Stimulated activated memory B cell treated with anti-CD40 and anti-IgM and Interleukin-4, amounts not matched to agents 10 μg/mL and 1 μg/mL and 100 μg/mL, for 72 hours (primary cell): ENCODE measurements at places on chromosomes 11 and 22.

- ATAC-seq = no peak
These were observed 28.9 kb downstream of the CLMP start for GRCh38 chr11:123166071-123166559.

DNA sequence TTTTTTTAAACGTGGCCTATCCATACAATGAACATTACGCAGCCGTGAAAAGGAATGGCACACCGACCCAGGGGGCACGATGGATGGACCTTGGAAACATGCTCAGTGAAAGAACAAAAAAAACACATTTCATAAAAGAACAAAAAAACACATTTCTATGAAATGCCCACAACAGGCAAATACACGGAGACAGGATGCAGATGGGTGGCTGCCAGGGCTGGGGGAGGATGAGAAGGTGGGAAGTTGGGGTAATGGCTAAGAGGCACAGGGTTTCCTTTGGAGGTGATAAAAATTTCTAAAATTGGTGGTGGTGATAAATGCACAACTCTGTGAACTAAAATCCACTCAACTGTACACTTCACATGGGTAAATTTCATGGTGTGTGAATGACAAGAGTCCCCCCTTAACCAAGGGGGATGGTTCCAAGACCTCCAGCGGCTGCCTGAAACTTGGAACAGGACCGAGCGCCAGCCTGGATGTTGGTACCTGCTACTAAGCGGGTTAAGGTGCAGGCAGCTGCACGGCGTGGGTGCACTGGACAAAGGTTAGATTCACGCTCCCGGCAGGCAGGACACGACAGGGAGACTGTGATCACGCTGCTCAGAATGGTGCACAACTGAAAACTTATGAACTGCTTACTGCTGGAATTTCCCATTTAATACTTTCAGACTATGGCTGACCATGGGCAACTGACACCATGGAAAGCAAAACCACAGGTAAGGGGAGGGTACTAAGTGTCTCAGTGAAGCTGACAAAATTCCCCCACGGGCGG, 16.5 kb downstream of the BRD1 start:
- ATAC-seq = no peak

DNA sequence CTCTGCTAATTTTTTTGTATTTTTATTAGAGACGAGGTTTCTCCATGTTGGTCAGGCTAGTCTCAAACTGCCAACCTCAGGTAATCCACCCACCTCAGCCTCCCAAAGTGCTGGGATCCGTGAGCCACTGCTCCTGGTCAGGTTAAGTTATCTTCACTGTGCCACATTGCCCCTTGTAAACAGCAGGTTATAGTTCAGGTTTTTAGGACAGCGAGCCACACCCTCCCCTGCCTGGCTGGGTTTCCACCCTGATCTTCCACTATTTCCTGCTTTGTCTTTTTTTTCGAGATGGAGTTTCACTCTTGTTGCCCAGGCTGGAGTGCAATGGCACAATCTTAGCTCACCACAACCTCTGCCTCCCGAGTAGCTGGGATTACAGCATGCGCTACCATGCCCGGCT, 16.1 kb downstream of the ACO2 start:
- ATAC-seq = no peak

DNA sequence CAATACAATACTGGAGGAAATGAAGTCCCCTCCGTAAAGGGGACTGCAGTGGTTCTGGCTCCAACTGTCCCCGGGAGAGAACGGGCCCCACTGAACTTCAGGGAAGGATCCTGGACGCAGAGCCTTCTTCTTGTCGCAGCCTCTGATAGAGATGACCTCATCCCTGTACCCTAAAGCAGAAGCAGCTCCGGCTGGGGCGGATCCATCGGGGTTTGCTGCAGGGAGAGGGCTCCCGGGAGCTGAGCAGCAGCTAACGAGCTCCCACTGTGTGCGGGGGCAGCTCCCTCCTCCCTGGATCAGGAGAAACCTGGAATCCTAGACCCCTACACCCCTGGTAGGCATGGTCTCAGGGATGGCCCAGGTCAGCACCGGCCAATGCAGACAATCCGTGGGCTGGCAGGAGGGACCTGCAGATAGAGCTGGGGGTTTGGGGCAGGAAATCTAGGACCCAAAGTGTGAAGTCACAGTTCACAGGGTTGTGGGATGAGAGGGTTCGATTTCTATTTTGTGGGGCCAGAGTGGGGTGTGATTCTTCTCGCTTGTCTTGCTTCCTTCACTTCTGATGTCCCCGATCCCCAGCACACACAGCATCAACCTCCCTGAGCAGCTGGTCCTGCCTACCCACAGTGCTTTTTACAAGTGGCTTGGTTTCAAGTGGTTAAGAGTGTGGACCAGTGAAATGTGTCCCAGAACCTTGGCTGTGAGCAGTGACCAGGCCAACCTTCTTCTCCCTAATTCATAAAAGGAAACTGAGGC, 12.9 kb downstream of the KIAA0930 start:
- no peak for ATAC-seq

GRCh38 chr22:27554106-27554811, 247.3 kb downstream of the MN1 start:
- no peak for ATAC-seq

DNA sequence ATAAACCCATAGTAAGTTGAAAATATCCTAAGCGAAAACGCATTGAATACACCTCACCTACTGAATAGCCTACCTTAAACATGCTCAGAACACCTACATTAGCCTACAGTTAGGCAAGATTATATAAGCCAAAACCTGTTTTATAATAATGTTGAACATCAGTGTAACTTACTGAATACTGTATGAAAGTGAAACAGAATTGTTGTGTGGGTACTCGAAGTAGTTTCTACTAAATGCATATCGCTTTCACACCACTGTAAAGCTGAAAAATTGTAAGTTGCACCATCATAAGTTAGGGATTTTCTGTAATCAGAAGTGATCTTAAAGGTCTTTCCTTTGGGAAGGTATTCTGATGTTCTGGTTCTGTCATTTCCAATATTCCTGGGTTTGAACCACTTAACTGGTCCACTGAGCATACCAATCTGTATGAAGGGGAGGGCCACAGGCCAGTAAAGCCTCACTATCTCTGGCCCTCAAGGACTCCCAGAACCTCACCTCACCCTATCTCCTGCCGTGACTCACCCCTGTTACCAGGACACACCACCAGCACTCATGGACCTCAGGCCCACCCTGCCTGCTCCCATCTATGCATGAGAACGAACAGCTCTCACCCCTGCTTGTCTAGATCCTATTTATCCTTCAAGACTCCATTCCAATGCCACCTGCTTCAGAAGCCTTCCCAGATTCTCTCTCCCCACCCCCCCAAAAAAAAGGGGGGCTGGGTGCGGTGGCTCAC, 70.0 kb downstream of the NAT10 start:
- ATAC-seq = no peak

DNA sequence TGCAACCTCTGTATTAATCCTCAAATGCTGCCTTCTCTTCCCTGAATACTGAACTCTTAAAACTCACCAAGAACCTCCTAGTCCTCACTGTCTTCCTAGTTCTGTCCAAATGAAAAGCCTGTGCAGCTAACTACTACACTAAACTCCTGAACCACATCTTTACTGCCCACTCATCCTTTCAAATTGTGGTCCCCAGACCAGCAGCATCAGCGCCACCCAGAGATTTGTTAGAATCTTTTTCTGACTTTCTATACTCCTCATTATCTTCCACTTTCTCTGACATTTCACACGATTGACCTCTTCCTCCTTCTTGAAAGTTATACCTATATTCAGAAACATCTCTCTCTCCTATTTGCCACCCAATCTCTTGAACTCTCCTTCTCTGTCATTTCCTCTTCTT, 461.3 kb downstream of the DLG2 start:
- ATAC-seq = peak; percentile 56

DNA sequence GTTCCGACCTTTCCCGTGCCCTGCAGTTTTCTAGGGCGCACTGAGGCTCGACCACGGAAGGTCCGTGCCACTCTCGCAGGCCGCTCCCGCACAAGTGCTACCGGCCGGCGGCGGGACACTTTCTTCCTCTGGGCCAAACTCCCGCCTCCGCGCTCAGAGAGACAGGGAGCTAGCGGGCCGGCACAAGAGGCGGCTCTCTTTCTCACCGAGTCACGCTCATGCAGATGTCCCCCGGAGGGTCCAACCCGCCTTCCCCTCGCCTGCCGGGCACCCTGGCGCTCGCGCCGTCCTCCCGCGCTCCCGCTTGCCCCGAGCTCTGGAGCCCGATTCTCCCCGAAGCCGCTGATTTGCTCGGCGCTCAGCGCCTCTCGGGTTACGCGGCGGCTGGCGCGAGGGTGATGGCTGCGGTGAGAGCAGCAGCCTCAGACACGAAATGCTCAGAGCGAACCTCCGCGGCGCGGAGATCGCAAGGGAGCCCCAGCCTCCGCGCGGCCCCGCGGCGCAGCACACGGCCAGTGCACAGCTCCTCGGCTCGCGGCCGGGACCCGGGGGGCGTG, 1.0 kb downstream of the LMO1 start:
- peak; percentile 60 for ATAC-seq

GRCh38 chr11:69915501-69916250, 96.5 kb upstream of the FGF3 start:
- ATAC-seq = no peak

DNA sequence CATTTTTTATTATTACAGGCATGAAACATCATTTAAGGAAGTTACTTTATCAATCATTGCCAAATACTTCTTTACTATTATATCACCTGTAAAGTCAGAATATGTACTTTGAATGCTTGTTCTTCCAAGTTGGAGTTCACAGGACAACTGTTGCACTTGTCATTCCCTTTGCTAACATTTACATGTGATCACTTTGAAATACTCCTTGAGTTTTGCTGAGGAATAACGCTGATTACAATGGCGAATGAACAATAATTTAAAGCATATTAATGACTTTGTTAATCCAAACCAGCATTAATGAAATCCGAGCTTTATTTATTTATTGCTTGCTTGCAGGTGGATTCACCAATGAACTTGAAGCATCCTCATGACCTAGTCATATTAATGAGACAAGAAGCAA, 20.2 kb downstream of the TTC17 start:
- ATAC-seq = no peak

DNA sequence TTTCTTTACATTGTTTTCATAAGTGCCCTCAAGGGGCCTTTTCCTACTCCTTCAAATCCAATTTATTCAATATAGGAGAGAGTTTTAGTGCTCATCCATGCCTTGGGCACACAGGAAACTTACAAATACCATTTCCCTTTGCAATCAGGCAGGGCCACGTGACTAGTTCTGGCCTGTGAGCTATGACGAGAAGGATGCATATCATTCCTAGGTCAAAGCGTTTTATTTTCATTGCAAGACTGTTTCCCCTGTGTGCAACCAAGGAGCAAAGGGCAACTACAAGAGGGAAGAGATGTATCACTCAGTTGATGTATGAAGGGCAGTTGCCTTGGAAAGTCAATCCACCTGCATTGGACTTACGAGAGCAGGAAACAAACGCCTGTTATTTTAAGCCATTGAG, 1.9 kb upstream of the TRAF6 start:
- ATAC-seq = no peak

- no peak for ATAC-seq
These were observed 161.1 kb upstream of the CCDC179 start for GRCh38 chr11:23021287-23021863.

DNA sequence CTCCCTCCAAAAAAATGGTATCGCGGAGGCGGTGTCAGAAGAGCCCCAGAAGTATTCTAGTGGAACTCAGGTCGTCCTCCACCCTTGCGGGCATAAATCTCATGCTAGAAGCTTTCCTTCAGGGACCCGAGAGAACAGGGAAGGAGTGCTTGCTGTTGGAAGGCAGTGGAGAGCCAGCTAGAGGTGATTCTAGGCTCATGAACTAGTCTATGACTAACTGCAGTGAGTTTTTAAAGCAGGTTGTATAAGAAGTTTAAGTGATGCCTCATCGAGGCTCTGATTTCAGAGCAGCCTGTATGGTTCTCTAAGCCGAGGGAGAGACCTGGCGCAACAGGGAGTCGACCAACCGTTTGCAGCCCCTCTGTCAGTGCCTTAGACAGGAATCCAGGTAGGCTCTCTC, 85.7 kb downstream of the TBC1D22A start:
- ATAC-seq = no peak

GRCh38 chr11:98227278-98227677, 793.5 kb upstream of the CNTN5 start:
- ATAC-seq = no peak
